ENCODE measurements at places on chromosomes 3 and 15. TPM values are rescaled to one million over a fixed set of nuclear protein-coding genes. Genes with fewer than 3 reads are reported as not detected.

DNA sequence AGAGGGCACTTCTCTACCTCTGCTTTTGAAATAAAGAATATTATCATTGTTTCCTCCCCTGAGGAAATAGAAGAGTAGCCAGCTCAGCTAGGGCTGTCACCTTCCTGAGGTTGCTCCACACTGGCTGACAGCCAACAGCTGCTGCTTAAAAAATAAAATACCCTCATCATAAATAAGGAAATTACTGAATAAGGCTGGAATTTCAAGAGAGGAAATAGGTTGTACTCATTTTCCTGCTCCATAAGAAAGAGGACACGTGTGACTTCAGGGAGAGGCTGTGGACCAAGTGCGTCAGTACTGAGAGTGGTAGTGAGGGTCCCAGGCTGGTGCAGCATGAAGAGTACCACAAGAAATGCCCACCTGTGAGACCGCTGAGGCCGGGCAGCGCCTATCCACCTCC, 8.1 kb upstream of the C2CD4B start:
- no peak for DNase-seq

DNA sequence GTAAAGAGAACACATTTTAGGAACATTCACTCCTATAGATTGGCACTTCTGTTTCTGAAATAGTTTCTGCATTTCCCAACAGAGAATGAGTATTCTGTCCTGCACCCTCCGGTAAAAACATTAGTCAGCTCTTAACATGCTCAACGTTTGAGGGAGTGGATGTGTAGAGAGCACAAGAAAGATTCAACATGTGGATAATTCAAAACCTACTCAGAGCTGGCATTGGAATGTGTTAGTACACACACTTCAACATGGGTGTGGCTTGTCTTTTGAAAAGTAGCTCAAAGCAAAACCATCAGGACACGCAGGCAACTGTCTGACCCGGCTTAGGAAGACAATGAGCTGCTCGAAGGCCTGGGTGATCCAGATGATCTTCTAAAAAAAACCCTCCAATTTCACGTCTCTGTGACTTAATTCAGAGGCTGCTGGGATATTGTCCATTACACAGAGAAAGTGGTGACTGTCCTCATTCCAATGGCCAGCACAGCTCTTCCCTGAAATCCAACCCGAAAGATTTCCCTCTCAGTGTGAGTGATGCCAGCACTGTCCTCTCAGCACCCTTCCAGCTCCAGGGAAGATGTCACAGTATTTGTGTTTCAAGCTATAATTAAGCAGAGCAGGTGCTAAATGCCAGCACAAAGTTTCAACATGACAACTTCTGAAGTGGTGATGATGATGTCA, 18.1 kb downstream of the FBN1 start:
- DNase-seq: no peak

- no peak for DNase-seq
Measured at GRCh38 chr3:176087066-176087697, 1110.1 kb downstream of the TBL1XR1 start.

- DNase-seq: no peak
Measured at GRCh38 chr15:58770519-58770856, 614 bp upstream of the MINDY2 start.

- DNase-seq: no peak
Measured at GRCh38 chr3:112042842-112043280, 8.3 kb downstream of the TMPRSS7 start.

DNA sequence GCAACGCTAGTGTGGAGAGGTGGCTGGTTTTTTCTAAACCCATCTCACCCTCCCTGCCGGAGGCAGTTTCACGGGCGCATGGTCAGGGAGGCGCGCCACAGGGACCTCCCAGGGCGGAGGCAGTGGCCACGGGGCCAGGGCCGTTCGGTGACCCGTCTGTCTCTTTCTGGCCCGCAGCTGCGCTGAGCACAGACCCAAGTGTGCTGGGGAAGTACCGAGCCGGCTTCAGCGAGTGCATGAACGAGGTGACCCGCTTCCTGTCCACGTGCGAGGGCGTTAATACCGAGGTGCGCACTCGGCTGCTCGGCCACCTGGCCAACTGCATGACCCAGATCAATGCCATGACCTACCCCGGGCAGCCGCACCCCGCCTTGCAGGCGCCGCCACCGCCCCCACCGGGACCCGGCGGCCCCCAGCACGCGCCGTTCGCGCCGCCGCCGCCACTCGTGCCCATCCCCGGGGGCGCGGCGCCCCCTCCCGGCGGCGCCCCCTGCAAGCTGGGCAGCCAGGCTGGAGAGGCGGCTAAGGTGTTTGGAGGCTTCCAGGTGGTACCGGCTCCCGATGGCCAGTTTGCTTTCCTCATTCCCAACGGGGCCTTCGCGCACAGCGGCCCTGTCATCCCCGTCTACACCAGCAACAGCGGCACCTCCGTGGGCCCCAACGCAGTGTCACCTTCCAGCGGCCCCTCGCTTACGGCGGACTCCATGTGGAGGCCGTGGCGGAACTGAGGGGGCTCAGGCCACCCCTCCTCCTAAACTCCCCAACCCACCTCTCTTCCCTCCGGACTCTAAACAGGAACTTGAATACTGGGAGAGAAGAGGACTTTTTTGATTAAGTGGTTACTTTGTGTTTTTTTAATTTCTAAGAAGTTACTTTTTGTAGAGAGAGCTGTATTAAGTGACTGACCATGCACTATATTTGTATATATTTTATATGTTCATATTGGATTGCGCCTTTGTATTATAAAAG, 1.8 kb downstream of the HES1 start:
- DNase-seq: no peak

DNA sequence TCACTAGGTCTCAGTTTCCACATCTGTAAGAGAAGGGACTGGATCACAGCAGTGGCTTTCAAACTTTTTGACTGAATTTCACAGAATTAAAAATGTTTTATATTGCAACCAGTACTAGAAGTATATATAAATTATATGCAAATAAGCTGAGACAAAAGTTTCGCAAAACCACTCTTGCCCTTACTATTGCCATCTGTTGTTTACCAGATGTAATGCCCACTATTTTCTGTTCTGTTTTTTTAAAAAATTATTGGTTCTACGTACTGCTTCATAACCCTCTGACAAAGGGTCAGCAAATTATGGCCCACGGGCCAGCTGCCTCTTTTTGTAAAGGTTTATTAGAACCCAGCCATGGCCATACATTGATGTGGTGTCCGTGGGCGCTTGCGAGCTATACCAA, 44.8 kb downstream of the PDIA5 start:
- no peak for DNase-seq

GRCh38 chr3:27487383-27487782, 3.2 kb upstream of the SLC4A7 start:
- no peak for DNase-seq

DNA sequence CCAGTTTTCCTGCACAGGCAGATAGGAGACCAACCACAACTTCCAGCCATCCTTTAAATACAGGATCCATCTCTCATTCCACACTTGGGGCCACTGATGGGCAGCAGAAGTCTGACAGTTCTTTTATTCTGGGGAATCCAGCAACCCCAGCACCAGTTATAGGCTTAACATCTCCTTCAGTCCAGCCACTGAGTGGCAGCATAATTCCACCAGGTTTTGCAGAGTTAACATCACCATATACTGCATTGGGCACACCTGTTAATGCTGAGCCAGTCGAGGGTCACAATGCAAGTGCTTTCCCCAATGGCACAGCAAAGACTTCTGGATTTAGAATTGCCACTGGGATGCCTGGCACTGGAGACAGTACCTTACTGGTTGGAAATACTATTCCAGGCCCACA, 2.9 kb downstream of the NPAP1 start:
- DNase-seq: no peak

DNA sequence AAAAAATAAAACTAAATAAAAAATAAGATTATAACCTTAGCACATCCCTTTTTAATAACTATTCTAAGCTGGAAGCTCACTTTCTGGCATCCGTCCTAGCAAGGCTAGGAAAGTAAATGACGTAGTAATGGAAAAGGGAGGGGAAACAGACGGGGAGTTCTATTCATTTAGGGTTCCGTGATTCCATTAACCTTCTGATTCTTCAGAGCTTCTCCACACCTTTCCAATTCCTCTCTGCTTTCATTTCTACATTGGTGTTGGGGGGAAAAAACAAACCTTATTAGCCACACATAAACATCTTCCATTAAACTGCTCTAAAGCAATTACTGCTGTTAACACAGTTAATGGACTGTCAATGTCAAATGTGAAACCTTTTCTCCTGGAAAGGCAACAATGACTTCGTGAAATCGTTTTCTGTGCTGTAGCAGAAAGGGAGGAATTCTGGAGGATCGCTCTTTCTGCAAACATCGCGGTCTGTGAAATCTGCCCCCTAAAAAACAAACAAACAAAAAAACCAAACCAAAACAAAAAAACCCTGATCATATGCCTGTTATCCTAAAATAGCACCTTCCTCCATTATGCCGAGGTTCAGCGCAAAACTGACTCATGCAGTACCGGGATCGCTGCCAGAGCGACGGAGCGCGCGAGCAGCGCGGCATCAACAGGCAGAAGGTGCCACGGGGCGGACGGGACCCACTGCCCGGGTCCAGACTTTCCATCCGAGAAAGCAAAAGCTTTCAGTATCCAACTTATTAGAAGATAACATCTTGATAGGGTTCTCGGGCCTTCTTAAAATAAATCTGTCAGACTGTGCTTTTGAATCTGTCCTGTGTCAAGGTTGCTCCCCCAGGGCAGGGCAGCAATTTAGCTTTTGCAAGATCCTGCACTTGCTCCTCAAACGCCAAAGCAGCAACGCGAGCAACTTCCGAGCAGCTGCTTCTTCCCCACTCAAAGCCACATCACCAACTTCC, 156.2 kb downstream of the FGF12 start:
- no peak for DNase-seq

GRCh38 chr3:198051836-198052235, 91.8 kb downstream of the LMLN start:
- DNase-seq: no peak

- no peak for DNase-seq
Measured at GRCh38 chr3:194320744-194321243, 30.3 kb downstream of the CPN2 start.

DNA sequence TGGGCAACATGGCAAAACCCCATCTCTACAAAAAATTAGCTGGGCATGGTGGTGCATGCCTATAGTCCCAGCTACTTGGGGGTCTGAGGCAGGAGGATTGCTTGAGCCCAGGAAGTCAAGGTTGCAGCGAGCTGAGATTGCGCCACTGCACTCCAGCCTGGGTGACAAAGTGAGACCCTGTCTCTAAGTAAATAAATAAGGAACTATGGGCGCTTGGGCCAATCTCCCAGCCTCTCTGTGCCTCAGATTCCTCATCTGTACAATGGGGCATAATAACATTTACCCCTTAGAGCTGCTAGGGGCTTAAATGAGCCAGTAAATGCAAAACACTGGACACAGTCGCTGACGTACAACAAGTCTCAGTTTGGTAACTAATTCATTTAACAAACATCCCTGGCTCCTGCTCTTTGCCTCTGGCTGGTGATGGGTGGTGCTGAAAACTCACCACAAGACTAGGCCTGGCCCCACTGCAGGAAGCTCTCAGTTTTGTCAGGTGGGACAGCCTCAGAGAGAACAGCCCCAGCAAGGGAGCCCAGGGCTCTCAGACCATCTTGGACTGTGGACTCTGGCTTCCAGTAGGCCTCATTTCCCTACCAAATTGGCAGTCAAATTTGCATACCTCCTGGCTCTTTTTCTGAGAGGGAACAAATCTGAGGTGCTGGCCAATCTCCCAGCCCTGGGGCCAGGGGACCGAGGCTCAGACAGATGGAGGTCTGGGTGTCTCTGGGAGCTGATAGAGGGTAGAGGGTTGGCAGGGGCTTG, 6.4 kb upstream of the TBC1D2B start:
- DNase-seq: no peak

GRCh38 chr3:122004991-122005565, 17.0 kb downstream of the ILDR1 start:
- DNase-seq: no peak

- DNase-seq: no peak
Measured at GRCh38 chr15:85168642-85169173, 187.1 kb downstream of the PDE8A start.

DNA sequence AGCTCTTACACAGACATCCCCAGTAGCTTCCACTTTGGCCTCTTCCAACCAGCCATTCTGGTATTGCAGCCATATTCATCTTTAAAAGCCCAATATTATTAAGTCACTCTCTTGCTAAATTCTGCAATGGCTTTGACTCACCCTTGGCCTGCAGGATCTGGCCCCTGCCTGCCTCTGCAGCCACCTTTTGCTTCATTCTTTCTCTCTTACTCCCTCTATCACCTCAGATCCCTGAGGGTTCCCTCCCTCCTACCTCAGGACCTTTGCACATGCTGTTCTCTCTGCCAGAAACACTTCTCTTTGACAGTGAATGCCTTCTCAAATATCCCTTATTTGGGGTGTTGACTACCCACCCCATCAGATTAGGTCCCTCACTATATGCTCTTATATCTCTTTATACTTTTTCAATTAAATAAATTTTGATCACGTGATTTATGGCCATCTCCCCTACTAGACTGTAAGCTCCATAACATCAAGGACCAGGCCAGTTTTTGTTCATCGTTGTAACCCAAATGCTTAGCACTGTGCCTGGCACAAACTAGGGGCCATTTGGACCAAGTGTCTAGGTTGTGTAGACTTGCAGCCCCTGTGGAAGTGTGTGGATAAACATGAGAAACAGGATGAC, 32.3 kb upstream of the UBE2Q2 start:
- DNase-seq: no peak

GRCh38 chr15:47711655-47712054, 5.7 kb upstream of the SEMA6D start:
- no peak for DNase-seq

- no peak for DNase-seq
Measured at GRCh38 chr3:151156618-151157216, 46.3 kb downstream of the GPR171 start.

DNA sequence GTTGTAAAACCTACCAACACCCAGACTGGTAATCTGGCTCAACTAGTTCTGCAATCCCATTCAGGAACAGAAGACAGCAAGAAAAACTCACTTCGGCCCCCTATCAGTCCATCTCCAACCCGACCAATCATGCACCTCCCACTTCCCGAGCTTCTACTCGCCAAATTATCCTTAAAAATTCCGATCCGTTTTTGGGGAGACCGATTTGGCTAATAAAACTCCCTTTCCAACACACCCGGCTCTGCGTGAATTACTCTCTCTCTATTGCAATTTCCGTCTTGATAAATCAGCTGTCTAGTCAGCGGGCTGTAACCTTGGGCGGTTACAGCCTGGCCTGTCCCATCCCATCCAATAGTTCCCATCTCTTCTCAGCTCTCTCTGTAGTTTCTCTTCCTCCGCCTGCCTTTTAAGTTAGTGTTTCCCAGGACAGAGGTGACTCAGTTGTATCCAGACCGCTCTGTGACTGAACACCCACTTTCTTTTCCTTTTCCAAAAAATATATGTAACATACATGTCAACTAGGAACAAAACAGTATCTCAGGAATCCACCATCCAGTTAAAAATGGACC, 780 bp upstream of the ACAD9 start:
- peak; percentile 11 for DNase-seq

GPR149 gene
- not detected for polyA plus RNA-seq

CHRD gene
- polyA plus RNA-seq: 11.5 TPM

PAK6 gene
- polyA plus RNA-seq: 2.0 TPM

ESYT3 gene
- polyA plus RNA-seq: 2.4 TPM

TRPC1 gene
- polyA plus RNA-seq: 10.1 TPM

CASR gene
- polyA plus RNA-seq: 0.25 TPM

GOLGA6A gene
- polyA plus RNA-seq: 0.06 TPM

CNTN3 gene
- 10.2 TPM for polyA plus RNA-seq

PLCD1 gene
- polyA plus RNA-seq: 34.9 TPM

Data from urinary bladder (tissue), 4 donors.